ENCODE measurements at places on chromosomes 3 and 15. TPM values are rescaled to one million over a fixed set of nuclear protein-coding genes. Genes with fewer than 3 reads are reported as not detected.

The CCR1 gene
- not detected for total RNA-seq

The ABCC5 gene
- 34.0 TPM for total RNA-seq

The WNT7A gene
- total RNA-seq: not detected

The HRH1 gene
- total RNA-seq: 0.09 TPM

The GOLGA8S gene
- total RNA-seq: not detected

The MME gene
- 1.5 TPM for total RNA-seq

The KBTBD8 gene
- total RNA-seq: 5.6 TPM

The CHL1 gene
- total RNA-seq: 0.49 TPM

The CCDC33 gene
- 1.9 TPM for total RNA-seq

The ENTPD3 gene
- not detected for total RNA-seq

The LMAN1L gene
- total RNA-seq: not detected

The SI gene
- not detected for total RNA-seq

The CD200 gene
- total RNA-seq: 41.5 TPM

The STRC gene
- 1.7 TPM for total RNA-seq

The DLL4 gene
- 0.12 TPM for total RNA-seq

The UBA7 gene
- total RNA-seq: 4.3 TPM

The PLIN1 gene
- 0.07 TPM for total RNA-seq

The CPNE9 gene
- not detected for total RNA-seq

The SLC28A1 gene
- not detected for total RNA-seq

The BCHE gene
- total RNA-seq: 15.2 TPM

The LRTM1 gene
- total RNA-seq: not detected

The RASGRP1 gene
- 2.5 TPM for total RNA-seq

The RAB6B gene
- 7.7 TPM for total RNA-seq

The CNOT10 gene
- total RNA-seq: 46.2 TPM

The ACKR2 gene
- total RNA-seq: not detected

The CXCR6 gene
- total RNA-seq: not detected

The JMJD7 gene
- total RNA-seq: 18.3 TPM

The ADGRG7 gene
- total RNA-seq: not detected

The RBPMS2 gene
- total RNA-seq: 0.15 TPM

The TMEM207 gene
- total RNA-seq: not detected

Measured in neural progenitor cell (in vitro differentiated cells).